ENCODE measurements at places on chromosomes 6 and 20.
A peak's percentile ranks its signal among the peaks of the same experiment; 100 is the strongest.

DNA sequence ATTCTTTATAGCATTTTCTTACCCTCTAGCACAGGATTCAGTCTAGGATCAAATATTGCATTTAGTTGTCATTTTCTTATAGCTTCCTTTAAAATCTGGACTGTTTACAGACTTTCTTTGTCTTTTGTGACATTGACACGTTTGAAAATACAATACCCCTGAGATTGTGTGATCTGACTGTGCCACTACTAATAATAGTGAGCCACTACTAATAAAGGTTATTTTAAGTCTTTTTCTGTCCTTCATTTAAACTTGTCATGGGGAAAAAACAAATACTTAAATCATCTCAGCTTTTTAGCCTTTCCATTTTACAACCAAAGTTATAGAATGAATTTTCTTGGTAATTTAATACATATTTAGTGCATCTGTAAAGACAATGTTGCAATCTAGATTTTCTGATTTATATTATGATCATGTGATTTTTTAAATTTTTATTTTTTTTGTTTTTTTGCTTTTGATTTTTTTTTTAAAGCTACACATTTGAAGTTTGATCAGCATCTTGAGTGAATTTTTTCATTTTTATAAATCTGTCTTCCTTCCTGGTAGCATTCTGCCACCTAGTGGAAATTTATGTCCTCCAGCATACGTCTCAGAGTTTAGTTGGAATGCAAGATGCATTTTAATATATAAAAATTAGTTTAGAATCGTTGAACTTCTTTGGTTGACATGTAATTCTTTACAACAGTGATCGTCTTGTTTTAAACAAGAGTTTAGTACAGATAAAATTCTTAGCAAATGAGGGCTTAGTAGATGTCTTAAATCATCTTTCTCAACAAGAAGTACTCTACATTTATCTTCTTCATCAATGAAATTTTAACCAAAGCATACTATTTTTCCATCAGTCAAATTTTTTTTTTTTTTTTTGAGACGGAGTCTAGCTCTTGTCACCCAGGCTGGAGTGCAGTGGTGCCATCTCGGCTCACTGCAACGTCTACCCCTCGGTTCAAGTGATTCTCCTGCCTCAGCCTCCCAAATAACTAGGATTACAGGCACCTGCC, 119.4 kb downstream of the NCOA3 start:
- DNase-seq: peak; percentile 44

GRCh38 chr6:56314683-56315523, 67.5 kb upstream of the COL21A1 start:
- DNase-seq: no peak

GRCh38 chr6:15389765-15390723, 144.2 kb downstream of the JARID2 start:
- DNase-seq: peak; percentile 7

DNA sequence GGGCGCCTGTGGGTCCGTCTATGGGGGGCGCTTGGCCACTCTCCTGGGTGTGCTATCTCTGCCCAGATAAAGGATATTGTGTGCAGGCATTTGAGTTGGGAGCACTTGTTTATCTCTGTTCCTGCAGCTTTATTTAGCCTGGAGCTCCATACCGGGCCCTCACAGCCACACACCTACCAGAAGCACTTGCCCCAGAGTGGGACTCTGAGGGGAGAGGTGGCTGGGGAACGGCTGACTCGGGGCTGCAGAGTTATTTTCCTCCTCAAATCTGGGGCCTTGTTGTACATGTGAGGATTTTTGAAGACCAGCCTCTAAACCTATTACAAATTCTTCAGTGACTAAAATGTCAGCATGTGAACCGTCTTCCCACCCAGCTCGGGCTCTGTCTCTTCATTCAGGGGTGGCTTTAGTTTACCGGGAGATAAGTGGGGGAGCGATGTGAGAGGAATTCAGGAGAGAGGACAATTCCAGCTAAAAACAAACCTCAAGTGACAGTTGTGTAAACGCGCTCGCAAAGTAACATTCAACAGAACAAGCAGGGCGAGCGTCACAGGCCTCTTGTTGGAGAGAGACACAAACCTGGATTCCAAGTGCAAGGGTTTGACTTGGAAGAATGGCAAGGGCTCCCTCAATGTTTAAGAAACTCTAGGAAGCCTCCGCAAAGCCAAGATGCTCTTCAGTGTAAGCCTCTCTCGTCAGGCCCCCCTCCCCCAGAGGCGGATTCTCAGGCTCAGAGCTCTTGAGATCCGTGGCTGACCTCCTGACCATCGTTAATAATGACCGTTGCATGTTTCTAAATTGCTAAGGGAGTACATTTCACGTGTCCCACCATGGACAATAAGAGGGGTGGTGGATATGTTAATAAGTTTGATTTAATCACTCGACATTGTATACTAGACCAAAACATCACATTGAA, 548.9 kb downstream of the QKI start:
- DNase-seq: no peak

All from pulmonary artery endothelial cell (primary cell).